ENCODE measurements at places on chromosomes 2 and 18. TPM values are rescaled to one million over a fixed set of nuclear protein-coding genes. Genes with fewer than 3 reads are reported as not detected.

GRCh38 chr2:108974674-108975073, 14.3 kb downstream of the EDAR start:
- no peak for DNase-seq

DNA sequence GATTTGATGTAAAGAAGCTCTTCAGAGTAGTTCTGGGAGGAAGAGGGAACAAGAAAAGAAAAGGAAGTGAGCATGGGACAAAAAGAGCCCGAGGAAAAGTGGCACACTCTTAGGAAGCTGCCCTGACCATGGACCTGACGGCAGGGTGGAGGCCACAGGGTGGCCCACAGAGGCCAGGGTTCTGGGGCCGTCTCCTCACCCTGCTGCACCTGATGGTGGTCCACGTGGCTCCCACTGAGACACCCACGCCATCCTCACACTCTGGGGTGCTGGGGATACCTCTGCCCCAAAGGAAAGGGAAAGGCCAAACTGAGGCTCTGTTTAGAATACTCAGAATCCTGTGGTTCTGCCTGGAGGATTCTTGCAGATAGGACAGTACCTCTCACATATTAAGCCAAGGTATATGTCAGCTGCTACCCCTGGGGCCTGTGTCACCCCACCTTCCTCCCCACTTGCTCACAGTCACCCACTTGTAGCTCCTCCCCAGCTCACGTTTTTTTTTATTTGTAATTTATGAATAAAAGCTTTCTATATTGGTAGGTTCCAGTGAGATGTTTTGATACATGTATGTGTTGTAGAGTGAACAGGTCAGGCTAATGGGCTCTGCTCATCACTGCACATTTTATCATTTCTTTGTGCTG, 171.1 kb downstream of the LDLRAD4 start:
- no peak for DNase-seq

DNA sequence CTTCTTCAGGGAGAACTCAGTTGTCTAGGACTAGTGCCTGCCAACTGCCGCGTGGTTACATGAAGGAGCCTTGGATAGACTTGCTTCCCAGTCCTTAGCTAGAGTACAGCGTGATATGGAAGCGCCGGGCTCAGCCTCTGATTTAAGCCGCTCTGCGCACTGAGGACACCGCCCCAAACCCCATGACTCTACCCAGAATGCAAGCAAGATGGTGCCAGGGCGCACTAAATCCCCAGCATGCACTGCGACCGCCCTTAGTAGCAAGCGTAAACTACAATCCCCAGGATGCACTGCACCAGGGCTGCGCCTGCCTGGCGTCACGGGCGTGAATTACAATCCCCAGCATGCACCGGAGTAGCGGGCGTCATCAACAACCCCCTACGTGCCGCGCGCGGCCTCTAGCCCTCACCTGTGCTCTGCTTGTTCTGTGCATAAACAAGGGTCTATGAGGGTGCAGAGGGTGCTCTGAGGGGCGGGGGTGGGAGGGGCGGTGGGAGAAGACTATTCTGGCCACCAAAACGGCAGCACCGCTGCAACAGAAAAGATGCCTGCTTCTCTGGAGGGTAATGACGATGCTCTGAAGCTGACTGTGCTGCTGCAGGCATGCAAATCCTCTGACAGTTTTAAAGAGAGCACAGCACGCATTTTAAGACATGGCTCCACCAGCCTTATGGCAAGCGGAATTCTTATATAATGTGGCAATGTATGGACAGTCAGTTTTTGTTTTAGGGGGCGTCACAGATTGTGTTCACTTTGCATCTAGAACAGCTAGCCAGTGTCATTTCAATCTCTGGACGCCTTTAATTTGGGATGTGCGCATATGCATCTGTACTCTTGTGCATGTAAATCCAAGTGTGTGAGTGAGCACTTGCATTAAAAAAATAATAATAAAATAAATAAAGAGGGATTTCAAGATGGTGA, 282.5 kb upstream of the MYT1L start:
- peak; percentile 93 for DNase-seq

DNA sequence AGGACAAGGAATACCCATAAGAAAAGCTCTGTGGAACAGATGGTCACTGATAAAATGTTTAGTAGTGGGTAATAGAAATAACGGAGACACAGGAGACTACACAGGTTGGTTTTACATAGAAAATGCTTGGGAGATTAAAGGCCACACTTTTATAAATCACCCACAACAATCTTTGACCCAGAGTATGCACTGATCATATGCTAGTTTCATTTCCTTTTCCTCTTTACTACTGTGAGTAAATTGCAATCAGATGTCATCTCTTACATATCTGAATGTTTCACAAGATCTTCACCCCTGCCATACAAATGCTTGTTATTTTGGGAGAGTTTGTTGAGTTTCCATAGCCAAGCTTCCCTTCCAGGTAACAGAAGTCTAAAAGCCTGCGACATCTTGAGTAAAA, 978.4 kb upstream of the KLHL29 start:
- no peak for DNase-seq

- no peak for DNase-seq
Observed at GRCh38 chr18:75898651-75899050, 471.1 kb upstream of the SMIM21 start.

GRCh38 chr18:27009293-27009692, 143.8 kb upstream of the AQP4 start:
- DNase-seq = no peak

GRCh38 chr2:2325516-2325915, 5.6 kb downstream of the MYT1L start:
- DNase-seq = no peak

GRCh38 chr2:128505575-128506526, 187.2 kb upstream of the HS6ST1 start:
- DNase-seq = no peak

DNA sequence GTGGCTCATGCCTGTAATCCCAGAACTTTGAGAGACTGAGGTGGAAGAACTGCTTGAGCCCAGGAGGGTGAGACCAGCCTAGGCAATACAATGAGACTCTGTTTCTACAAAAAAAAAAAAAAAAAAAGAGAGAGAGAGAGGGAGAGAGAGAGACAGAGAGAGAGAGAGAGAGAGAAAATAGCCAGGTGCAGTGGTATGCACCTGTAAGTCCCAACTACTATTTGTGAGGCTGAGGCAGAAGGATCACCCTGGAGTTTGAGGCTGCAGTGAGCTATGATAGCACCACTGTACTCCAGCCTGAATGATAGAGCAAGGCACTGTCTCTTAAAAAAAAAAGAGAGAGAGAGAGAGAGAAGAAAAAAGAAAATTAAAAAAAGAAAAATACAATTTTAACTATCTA, 245.7 kb downstream of the CCDC178 start:
- DNase-seq = no peak

GRCh38 chr2:215324811-215325210, 13.0 kb downstream of the ATIC start:
- no peak for DNase-seq

The UGT1A5 gene
- total RNA-seq = not detected

The NTSR2 gene
- total RNA-seq = not detected

The ZNF519 gene
- 3.7 TPM for total RNA-seq

The DSC3 gene
- total RNA-seq = 0.10 TPM

The MEIS1 gene
- 40.8 TPM for total RNA-seq

The OTX1 gene
- not detected for total RNA-seq

The TLX2 gene
- not detected for total RNA-seq

The ATF2 gene
- 24.1 TPM for total RNA-seq

The ST6GAL2 gene
- total RNA-seq = 0.12 TPM

Measured in left ventricle myocardium superior (tissue), 1 donor.